ENCODE measurements at places on chromosomes 1 and 21.

GRCh38 chr1:41905093-41905675 is 13.5 kb downstream of the HIVEP3 start:
- DNase-seq, result no peak

- no peak for DNase-seq
Observed at GRCh38 chr1:228270032-228270431, 62.2 kb downstream of the OBSCN start.

DNA sequence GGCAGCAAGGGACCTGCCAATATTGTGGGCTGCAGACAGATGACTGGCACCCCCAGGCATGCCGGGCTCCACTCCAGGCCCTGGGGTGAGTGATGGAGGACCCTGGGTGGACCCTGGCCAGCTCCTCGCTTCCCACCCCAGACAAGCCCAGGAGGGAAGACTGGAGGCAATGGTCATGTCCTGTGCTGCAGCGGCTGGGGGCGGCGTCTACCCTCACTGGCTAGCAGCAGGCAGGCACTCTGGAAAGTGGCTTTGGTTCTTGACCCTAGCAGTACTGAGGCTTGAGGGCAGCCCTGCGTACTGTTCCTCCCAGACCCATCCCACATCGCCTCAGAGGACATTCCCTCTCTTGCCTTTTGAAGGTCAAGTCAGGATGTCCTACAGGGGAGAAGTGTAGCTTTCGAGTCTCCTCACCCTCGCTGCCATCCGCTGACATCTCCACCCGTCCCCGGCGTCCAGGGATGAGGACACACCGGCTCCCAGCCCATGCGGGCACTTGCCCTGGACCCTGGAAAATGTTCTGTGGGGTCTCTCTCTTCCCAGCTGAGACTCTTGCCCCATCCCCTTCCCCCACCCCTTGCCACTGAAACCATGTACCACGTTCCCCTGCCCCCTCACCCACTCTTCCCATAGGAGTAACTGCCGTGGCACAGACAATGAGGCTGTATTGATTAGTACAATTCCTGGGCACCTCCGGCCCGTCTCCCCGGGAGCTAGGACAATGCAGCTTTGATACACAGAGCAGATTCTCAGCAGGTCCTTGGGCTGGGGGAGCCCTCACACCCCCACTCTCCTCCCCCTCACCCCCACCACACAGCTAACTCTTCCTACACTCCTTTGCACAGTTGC is 15.0 kb downstream of the SLC6A9 start:
- DNase-seq, result no peak

- DNase-seq, result no peak
Observed at GRCh38 chr1:174036204-174036603, 14.0 kb upstream of the RC3H1 start.

DNA sequence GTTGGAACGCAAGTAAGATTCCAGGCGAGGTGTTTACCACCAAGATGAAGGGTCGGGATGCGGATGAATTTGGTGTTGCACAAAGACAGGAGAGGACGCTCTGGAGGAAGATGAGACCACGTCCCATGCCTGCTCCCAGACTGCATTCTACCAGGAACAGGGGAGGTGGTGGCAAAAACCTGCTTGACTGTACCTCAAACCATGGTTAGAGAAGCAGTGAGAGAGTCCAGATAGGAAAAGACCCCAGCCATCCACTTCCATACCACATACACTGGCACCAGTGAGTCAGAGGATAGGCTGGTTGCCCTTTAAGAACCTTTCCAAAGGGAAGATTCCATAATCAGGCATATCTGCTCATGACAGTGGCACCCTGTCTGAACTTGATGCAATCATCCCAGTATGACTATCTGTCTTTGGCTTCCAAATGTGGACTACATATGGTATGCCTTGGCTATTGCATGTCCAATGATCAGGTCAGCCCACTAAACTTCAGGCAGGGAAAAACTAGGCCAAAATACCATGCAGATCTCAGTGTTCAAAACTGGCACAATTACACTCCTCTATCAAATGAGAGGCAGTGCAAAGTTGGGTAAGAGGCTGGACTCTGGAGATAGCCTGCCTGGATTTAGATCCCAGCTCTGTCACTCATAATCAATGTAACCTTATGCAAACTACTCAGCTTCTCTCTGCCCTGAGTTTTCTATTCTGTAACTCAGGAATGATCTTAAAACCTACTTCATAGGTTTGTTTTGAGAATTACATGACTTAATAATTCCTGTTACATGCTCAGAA is 20.6 kb downstream of the NPR1 start:
- no peak for DNase-seq

DNA sequence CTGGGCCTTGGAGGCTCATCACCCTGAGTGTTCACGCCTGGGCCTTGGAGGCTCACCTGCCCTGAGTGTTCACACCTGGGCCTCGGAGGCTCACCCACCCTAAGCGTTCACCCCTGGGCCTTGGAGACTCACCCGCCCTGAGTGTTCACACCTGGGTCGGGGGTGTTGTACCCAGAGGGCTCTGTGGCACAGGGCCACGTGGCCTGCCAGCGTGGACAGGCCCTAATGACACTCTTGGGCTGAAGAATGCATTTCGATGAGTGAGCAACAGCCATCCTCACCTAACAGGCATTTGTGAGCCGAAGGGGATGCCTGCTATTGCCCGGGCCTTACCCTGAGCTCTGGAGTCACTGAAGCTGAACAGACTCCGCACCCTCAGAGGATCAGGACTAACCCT is 17.5 kb downstream of the SLC19A1 start:
- no peak for DNase-seq

DNA sequence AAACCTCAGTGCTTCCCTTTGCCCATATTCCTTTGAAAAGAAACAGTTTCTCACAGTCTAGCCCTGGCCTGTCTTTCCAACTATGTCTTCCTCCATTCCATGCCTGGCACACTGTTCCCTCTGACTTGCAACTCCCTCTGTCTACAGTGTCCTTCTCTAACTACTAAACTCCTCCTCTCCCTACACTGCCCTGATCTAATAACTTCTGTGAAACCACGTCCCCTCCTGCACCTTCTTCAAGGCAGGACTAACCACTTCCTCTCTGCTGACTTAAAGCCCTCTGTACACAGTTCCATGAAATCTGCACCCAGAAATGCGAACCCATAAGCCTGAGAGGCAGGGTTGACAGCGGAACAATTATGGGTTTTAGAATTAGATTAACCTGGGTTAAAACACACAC is 62.2 kb upstream of the ATP1B1 start:
- peak; percentile 21 for DNase-seq
